Thymus (tissue), 14 donors: ENCODE measurements at places on chromosomes 2 and 18. TPM values are rescaled to one million over a fixed set of nuclear protein-coding genes. Genes with fewer than 3 reads are reported as not detected.

- DNase-seq: no peak
Observed at GRCh38 chr2:14530506-14530905, 102.0 kb upstream of the LRATD1 start.

HOXD1 gene
- polyA plus RNA-seq: 0.52 TPM

DNA sequence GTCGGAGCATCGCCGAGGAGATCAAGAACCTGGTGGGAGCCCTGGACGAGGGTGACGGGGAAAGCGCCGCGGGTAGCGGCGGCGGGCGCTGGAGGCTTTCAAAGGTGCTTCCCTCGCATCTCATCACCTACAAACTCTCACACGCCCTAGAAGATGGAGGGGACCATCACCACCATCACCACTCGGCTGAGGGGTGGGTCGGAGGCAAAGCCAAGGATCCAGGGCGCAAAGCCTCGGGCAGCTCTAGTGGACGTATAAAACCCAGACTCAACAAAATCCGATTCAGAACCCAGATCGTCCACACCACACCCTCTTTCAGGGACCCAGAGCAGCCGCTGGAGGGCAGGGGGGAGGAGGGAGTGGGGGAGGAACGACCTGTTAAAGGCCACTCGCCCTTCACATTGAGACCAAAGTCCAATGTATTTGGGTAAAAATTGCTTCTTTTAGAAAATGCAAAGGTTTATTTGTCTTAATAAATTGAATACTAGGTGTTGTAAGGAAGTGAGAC is 1.5 kb downstream of the SOWAHC start:
- DNase-seq: no peak

SNED1 gene
- polyA plus RNA-seq: 3.2 TPM

NOL4 gene
- polyA plus RNA-seq: 0.11 TPM

GRCh38 chr2:216559625-216560156 is 61.0 kb downstream of the RPL37A start:
- no peak for DNase-seq

GRCh38 chr2:30155889-30156658 is 9.3 kb downstream of the YPEL5 start:
- DNase-seq: no peak

- no peak for DNase-seq
Observed at GRCh38 chr18:75250471-75250821, 39.8 kb downstream of the TSHZ1 start.

DNA sequence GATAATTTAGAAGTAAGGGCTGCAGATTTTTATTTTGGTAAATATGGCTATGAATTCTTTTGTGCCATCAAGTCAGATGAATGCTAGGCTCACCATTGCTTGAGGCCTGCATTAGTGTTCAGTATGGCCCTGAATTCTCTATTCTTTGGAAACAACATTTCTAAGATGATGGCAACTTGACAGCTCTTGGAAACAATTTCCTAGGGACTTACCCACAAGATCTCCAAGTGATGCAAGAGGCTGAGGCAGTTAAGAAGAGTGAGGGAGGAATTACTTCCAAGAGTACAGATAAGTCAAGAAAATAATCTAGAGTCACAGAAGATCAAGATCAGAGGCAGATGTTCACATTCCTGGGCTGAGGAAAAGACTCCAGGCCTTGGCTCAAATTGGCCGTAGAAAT is 129.1 kb downstream of the NRP2 start:
- DNase-seq: no peak

DNA sequence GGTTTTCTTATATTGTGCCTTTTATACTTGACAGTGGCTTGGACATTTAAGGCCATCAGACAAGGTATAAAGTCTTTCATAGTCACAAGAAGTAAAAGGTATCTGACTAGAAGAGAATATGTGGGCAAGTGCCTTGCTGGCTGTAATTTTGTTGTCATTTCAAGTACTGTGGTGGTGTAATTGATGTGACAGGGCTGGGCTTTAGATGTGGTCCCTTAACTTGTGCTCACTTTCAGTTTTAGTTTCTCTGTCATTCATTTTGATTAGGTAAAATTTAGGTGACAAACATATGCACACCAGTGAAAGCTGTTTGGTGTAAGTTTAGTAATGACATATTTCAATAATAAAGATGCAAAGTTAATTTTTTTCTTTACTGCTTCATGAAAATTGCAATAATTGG is 31.2 kb upstream of the TBR1 start:
- no peak for DNase-seq

DNA sequence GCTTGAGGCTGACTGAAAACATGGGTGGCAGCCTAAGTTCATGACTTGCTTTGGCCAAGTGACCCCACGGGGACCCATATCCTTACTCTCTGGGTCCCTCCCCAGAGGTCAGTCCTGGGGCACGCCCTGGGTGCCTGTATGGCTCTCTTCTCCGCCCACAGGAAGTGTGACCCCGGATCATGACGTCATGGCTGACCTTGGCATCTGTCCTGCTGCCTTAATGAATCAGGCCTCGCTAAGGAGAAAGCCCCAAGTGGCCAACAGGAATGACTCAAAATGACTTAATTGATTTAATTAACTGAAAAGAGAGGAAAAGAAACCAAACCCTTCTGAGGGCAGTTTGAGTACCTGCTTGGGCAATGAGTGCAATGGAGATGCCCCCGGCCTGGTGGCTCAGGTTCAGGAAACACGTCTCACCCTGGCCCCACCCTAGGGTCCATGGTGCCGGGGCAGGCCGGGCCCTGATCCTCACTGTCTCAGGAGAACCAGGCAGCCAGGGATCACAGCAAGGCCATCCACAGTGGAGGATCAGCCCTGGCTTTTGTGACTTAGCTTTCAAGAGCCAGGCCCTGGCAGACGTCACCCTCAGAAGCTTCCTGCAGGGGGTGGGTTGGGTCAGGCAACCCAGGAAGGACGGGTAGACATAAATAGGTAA is 112.0 kb downstream of the CYP26B1 start:
- no peak for DNase-seq

DNA sequence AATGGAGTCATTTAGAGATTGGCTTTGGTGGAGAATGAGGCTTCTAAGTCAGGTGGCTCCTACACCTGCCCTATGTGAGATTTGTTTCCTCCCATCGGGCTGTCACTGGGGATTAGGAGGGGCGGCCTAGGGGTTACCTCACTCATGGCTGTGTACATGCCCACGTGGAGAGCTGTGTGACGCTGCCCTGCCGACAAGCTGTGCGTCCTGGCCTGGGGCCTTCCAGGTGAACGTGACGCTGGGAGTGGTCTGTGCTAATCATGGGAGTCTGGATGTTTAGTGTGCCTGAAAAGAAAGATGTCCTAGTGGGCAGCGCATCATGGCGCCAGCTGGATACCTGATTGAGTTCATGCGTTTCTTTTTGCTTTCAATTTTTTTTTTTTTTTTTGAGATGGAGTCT is 14.0 kb downstream of the ASB1 start:
- DNase-seq: no peak

DNA sequence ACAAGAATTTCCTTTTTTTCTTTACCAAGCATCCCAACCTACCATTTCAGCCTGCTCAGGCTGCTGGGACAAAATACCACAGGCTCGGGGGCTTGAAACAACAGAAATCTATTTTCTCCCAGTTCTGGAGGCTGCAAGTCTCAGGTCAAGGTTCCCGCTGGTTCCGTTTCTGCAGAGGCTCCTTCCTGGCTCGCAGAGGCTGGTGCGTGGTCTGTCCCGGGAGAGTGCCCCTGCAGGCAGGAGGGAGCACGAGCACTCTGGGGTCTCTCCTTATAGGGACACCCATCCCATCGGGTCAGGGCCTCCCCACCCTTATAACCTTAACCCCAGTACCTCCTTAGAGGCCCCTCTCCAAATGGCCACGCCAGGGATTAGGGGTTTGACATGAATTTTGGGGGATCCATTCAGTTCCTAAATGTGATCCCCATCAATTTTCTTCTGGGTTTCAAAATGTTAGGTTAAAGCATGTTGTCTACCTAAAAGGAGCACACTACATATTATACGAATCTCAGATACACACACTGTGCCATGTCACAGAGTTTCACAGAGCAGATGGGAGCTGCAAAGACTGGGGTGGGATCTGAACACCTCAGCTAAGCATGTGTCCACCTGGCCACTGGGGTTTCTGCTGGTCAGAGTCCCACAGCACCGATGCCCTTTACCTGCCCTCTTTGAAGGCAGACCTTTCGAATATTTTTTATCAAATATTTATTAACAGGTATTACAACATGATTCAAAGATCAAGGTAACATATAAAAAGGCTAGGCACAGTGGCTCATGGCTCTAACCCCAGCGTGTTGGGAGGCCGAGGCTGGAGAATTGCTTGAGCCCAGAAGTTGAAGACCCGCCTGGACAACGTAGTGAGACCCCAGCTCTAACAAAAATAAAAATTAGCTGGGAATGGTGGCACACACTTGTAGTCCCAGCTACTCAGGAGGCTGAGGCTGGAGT is 17.6 kb upstream of the ADI1 start:
- no peak for DNase-seq

DNA sequence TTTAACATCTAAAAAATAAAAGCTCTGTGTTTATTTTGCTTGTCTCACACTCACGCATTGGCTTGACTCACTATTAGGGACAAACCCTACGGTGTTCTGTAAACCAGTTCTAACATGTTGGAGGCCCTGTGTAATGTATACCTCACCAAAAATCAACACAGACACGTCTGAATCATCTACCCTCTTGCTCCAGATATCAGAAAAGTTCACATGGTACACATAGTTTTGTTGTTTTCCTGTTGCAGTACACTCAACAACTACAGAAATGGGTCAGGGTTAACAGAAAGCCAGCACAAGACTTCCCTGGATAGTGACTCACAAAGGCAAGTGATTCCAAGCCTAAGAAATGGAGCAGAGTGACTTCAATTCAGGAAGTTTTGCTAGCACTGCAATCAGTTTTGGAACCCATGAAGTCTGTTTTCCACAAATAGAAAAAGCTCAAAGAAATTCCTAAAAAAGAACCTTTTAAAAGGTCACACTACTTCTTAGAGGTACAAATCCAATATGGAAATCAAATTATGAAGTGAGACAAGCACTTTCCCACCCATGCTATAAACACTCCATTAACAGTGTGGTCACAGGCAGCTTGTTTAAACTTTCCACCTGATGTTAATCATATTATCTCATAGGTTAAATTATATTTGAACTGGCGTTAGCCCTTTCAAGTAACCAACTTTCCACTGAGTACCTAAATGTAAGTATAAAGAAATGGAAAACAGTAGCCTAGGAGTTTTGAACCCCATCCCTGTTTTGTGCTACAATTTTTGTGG is 87.4 kb downstream of the GAREM1 start:
- no peak for DNase-seq

ABCB11 gene
- polyA plus RNA-seq: 0.09 TPM

- no peak for DNase-seq
Observed at GRCh38 chr2:102264952-102265351, 46.4 kb upstream of the IL1RL1 start.

DNA sequence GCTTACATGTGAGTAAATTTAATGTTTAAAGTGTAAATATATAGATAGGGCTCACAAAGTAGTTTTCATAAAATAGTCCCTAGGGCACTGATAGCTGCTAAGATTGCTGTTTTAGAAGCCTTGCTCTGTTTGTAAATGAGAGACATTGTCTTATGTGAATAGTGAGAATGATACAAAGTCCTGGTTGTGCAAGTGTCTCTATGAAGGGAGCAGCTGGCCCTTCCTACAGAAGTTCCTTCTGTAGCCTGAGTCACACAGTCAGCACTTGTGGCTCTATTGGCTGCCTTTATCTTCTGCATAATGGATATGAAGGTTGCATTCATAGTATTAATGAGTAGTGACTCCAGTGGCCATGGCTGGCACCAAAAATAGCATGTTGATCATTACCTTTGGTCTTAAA is 279.7 kb downstream of the OSR1 start:
- DNase-seq: no peak

- DNase-seq: no peak
Observed at GRCh38 chr2:127864877-127865276, 6.9 kb upstream of the POLR2D start.

DNA sequence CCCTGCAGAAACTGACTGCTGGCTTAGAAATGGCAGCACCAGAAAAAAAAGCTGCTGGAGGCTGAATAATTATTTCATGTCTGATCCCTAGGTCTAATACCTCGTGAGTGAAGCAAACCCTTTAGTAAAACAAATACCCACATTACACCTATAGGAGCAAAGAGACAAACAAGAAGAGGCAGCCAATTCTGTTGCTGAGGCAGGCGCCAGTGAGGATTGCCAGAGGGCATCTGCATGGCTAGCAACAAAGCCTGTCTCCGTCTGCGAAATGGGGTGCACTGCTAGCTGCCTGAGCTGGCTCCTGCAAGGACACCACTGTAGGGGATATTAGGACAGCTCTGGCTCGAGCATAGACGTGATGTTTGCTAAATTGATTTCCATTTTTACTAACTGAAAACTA is 509.7 kb downstream of the TDRD15 start:
- no peak for DNase-seq

CGREF1 gene
- polyA plus RNA-seq: 0.43 TPM

- no peak for DNase-seq
Observed at GRCh38 chr18:64032312-64032711, 62.4 kb downstream of the SERPINB8 start.

DNA sequence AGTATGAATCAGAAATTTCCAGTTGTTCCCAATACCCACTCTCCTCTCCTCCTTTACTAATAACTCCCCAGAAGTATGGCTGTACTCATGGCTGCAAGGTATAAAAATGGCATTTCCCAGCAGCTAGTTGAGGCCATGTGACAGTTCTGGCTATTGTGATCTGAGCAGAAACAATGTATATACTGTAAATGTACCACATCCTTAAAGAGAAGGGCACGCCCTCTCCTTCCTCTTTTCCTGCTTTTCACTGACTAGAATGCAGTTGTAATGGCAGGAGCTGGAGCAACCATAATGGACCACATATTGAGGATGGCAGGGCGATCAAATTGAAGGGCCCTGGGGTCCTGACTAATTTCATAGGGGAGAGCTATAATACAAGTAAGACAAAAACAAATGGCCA is 211.2 kb downstream of the TNS1 start:
- DNase-seq: no peak

SRD5A2 gene
- 0.07 TPM for polyA plus RNA-seq

GRCh38 chr2:241003047-241003360 is 4.6 kb downstream of the SNED1 start:
- no peak for DNase-seq

GNAL gene
- 7.5 TPM for polyA plus RNA-seq

DNA sequence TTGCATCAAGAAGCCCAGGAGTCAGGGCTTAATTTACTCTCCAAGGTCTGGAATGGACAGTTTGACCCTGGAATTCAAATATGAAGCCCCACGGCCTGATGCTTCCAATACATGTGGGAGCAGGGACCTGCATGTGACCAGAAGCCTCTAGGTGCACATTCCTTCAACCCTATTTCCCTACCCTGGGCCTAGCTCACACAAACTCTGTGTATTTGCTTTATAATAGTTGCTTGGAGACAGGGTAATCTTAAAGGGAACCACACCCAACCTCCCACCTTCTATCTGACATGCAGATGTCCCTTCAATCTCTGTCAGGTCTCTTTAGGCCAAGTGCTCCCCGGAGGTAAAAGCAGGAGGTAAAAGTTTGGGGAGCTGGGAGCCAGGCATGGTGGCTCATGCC is 55.4 kb upstream of the PPP1CB start:
- no peak for DNase-seq

LCT gene
- polyA plus RNA-seq: 0.09 TPM

DNA sequence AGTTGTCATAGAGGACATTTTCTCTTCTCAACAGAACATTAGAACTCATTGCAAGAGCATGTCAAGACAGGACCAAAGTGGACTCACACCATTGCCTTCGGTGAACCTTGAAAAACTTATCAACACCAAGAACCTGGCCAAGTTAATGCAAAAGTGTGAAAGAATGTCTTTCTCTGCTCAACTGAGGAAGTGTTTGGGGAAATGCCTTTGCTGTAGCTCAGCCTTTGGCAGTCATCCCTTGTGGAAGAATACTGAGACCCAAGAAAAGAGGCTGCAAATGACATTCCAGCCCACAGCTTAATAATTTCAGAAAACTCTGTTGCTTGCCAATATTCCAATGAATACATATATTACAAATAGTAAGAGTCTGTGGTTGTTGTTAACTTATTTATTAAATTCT is 728.8 kb upstream of the PIK3C3 start:
- no peak for DNase-seq
